ENCODE measurements at places on chromosomes 16 and 17. TPM values are rescaled to one million over a fixed set of nuclear protein-coding genes. Genes with fewer than 3 reads are reported as not detected.

The CCL1 gene
- not detected for total RNA-seq

DNA sequence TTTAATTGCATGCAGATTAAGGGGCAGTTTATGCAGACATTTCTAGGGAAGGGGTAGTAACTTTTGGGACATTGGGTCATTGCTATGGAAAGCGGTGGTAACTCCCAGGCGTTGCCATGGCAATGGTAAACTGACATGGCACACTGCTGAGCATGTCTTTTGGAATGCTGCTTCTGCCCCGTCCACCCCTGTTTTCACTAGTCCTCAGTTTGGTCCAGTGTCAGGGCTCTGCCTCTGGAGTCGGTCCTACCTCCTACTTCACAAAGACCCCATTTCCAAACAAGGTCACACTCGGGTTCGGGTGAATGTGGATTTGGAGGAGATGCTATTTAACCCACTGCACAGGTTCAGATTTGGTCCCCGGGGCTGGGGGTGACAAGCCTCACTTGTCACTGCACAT lies 2.9 kb downstream of the IL34 start:
- DNase-seq: no peak

DNA sequence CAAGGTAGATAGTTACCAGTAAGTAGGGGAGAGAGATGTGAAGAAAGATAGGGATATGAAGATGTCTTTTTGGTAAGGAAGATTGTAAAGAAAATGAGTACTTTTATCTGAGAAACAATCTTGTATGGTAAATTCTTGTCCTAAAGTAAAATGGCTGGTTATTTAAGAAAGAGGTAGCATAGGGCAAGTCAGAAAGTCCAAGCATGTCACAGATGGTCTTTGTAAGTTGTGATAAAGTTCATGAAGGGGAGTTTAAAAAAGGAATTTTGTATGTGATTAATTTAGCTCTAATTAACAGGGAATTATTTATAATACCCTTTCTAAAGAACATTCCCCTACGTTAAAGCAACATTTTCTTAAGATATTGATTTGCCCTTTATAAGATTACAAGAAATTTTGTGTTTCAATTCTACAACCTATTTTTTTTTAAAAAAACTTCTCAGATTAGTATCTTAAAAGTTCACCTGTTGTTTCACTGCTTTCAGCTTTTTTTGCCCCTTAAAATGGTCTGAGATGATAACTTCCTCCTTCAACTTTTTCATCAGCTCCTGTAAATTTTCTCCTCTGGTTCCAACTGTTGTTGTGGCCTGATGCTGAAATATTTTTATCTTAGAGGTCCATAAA lies 16.2 kb upstream of the CPHXL start:
- DNase-seq: no peak

GRCh38 chr16:66425651-66426050 lies 1.4 kb upstream of the BEAN1 start:
- DNase-seq: no peak

DNA sequence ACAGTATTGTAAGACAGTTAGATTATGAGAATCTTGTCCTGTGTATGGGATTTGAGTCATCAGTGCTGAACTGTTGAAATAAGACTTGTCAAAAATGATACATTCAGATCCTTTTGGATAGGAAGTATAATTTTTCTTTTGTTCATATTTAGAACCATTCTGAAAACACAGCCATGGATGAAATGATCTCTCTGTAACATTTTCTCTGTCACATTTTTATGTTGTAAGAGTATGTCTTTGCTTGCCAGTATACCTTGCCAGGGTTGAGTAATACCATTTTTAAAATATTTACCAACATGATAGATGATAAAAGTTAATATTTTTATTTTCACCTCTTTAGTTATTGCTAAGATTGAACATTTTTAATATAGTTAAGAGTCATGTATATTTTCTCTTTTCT lies 45.0 kb downstream of the NSRP1 start:
- no peak for DNase-seq

DNA sequence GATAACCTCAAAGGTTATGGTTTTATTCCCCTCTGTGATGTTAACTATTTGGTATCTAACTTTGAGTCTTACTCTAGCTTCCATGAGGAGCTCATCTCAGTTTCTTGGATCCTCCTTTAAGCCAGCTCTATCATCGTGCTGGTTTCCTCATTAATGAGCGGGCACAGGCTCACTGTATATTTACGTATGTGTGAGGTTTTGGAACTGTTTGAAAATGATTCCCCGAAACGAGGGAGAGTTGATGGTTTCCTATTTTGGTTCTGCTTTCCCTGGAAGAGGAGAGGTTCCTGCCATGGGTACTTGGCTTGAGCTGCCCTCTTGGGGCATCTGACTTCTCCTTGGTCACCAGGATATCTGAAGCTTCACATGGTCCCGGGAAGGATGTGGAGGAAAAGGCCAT lies 32.7 kb upstream of the PIK3R6 start:
- DNase-seq: no peak

DNA sequence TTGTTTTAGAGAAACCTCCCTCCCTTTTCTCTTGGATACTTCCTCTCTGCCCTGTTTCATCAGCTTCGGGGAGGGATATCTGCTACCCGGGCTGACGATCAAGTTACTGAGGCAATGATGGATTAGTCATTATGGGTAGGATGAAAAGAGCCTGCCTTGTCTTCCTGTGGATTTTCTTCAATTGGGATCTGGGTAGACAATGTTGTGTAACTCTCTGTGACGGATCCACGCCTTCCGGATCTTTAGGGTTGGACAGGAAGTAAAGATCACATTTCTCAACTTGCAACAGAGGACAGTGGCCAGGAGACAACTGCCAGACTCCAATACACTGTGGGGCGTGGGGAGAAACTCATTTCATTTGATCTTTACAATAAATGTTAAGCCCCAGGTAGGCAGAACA lies 11.3 kb upstream of the CHST6 start:
- no peak for DNase-seq

- DNase-seq: no peak
Observed at GRCh38 chr16:11088831-11089230, 144.5 kb downstream of the CLEC16A start.

DNA sequence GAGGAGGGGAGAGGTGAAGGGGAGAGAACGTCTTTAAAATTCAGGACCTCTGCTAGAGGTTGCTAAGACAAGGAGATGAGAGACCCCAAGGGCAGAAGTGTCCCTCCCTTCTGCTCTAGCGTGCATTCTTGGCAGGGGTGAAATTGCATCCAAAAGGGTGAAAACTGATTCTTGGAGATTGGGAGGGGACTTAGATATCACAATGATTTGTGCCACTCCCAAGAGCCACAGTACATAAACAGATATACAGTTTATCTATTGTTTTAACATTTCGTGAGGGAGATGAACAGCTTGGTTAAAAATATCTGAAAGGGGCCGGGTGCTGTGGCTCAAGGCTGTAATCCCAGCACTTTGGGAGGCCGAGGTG lies 12.8 kb downstream of the CAVIN1 start:
- no peak for DNase-seq

- no peak for DNase-seq
Observed at GRCh38 chr16:74271872-74272271, 24.7 kb upstream of the PSMD7 start.

DNA sequence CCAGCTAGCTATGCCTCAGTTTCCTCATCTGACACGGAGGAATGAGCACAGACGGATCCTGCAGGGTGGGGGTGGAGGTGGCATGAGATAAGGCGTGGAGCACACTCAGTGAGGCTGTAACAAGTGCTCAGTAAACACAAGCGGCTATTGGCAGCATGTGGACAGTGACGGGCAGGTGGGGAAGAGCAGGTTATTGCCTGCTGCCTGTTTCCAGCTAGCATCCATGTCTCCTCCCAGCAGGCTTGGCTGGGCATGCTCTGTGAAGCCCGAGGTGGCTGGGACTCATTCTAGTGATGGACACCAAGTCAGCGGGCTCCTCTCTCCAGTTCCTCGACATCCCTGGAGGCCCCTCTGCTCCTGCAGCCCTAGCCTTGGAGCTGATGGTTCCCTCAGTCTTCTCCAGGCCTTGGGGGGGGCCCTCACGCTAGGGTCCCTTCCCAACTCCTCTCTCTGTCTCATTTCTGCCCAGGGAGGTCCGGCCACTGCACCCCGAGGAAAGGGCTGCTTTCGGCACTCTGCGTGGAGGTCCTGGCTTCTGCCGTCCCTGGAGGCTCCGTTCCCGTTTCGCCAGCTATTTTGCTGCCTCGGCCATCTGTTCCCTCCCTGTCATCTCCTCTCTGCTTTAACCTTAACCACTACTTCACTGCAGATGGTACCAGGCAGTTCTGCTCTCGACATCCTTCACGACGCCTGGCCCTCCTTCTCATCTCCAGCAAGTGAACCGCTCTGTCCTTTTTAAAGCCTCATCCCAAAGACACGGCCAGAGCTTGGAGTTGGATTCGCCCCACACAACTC lies 6.2 kb downstream of the RTN4RL1 start:
- no peak for DNase-seq
